Right atrium auricular region (tissue), 2 donors: ENCODE measurements at places on chromosomes 16 and 17. TPM values are rescaled to one million over a fixed set of nuclear protein-coding genes. Genes with fewer than 3 reads are reported as not detected.

GRCh38 chr16:25012525-25012991, 2.6 kb downstream of the ARHGAP17 start:
- peak overlapping the region; percentile 93 for H3K27ac ChIP-seq
- H3K36me3 ChIP-seq, result no peaks in the 10 kb centered on the region
- no peak for DNase-seq
- H3K4me3 ChIP-seq, result no peak overlapping the region

GRCh38 chr17:30151471-30151870, 34.9 kb downstream of the NSRP1 start:
- H3K4me3 ChIP-seq, result no peak overlapping the region
- no peaks in the 10 kb centered on the region for H3K27me3 ChIP-seq
- no peaks in the 10 kb centered on the region for H3K4me1 ChIP-seq
- H3K36me3 ChIP-seq, result no peaks in the 10 kb centered on the region
- H3K27ac ChIP-seq, result no peak overlapping the region

The KRT39 gene
- total RNA-seq, result not detected

- no peak for DNase-seq
- H3K4me3 ChIP-seq, result no peak overlapping the region
- H3K27ac ChIP-seq, result no peak overlapping the region
- peaks cover 13% of the 10 kb centered on the region for H3K4me1 ChIP-seq
- peaks cover 80% of the 10 kb centered on the region for H3K36me3 ChIP-seq
These were observed 11.4 kb upstream of the MC1R start for GRCh38 chr16:89907055-89907814.

DNA sequence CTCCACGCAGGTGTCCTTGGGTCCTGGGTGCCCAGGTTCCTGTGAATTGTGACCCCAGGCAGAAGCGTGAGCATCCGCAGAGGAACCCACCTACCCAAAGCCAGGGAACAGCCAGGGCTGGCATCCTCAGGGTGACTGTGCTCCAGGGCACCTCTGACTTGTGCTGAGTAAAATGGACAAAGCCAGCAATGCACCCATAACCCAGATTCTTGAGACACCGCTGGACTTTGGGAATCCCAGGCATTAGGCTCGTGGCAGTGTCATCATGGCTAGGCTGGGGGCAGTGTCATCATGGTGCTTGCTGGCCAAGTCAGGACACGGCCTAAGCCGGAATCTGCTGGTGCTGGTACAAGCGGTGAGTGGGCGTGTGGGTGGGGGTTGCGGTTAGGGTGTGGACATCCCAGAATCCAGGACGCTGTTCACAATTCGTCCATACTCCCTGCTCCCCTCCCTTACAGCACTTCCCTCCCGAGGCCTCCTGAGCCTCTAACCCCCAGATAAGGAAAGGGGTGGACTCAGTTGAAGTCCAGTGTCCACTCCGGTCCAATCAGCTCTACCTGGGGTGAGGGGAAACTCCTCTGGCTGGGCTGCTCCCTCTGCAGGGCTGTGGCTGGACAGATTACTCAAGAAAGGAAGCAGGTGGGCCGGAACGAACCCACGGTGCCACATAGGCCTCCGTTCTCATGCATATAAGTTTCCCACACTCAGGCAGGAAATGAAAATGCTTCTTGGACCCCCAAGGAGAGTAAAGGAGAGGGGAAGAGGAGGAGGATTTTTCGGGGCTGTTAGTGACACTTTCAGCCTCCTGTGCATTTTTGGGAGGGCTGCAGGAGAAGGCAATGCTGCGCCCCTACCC, 138.9 kb downstream of the SEC14L1 start:
- no peaks in the 10 kb centered on the region for H3K27me3 ChIP-seq
- no peak overlapping the region for H3K27ac ChIP-seq
- no peaks in the 10 kb centered on the region for H3K4me1 ChIP-seq
- H3K36me3 ChIP-seq, result no peaks in the 10 kb centered on the region
- H3K4me3 ChIP-seq, result no peak overlapping the region

The IL17C gene
- total RNA-seq, result not detected

GRCh38 chr16:20803561-20804214, 2.6 kb downstream of the ERI2 start:
- H3K27ac ChIP-seq, result no peak overlapping the region
- H3K4me1 ChIP-seq, result peaks cover 16% of the 10 kb centered on the region
- peaks cover 5% of the 10 kb centered on the region for H3K36me3 ChIP-seq
- H3K27me3 ChIP-seq, result no peaks in the 10 kb centered on the region

DNA sequence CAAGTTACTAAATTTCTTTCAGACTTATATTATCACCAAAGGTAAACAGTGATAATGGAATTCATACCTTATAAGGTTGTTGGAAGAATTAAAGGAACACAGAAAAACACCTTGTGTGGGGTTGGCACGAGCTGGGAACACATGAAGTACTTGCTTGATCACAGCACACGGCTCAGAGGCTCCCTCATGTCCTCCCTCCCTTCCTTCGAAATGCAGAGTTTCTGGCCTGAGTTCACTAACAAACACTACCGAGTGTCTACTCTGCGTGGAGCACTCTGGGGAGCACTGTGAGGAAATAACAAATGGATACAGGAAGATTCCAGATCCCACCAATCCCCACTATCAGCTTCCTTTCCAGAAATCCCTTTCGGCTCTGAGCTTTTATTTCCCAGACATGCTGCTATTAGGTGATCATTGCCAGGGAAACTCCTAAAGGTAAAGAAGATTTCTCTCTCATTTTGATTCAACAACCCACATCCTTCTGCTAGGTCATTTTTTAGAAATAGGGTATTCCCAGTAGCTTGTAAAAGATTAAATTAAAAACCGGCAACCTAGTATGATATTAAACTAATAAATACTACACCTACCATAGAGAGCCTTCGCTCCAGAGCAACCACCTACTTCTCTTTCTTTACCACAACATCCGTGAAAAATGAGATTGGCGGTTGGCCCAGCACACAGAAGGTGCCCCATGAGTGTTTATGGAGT, 6.1 kb upstream of the HNF1B start:
- no peak overlapping the region for H3K27ac ChIP-seq
- DNase-seq, result no peak
- H3K4me1 ChIP-seq, result no peaks in the 10 kb centered on the region
- H3K36me3 ChIP-seq, result no peaks in the 10 kb centered on the region

GRCh38 chr17:7260651-7261378, 1.5 kb downstream of the CLDN7 start:
- no peak overlapping the region for H3K27ac ChIP-seq
- H3K36me3 ChIP-seq, result peaks cover 33% of the 10 kb centered on the region
- no peaks in the 10 kb centered on the region for H3K4me1 ChIP-seq
- peaks cover 34% of the 10 kb centered on the region for H3K27me3 ChIP-seq
- no peak for DNase-seq

- no peaks in the 10 kb centered on the region for H3K4me1 ChIP-seq
- H3K4me3 ChIP-seq, result peak overlapping the region; percentile 91
- DNase-seq, result peak; percentile 77
- no peaks in the 10 kb centered on the region for H3K27me3 ChIP-seq
- H3K27ac ChIP-seq, result peak overlapping the region; percentile 92
These were observed 1.2 kb upstream of the YPEL2 start for GRCh38 chr17:59330053-59330942.

GRCh38 chr16:78583441-78583840, 484.0 kb downstream of the WWOX start:
- no peak overlapping the region for H3K27ac ChIP-seq
- H3K36me3 ChIP-seq, result no peaks in the 10 kb centered on the region
- DNase-seq, result no peak
- no peaks in the 10 kb centered on the region for H3K27me3 ChIP-seq

GRCh38 chr16:1469693-1470201, 5.1 kb downstream of the CLCN7 start:
- H3K4me1 ChIP-seq, result no peaks in the 10 kb centered on the region
- no peaks in the 10 kb centered on the region for H3K36me3 ChIP-seq
- no peaks in the 10 kb centered on the region for H3K27me3 ChIP-seq
- DNase-seq, result no peak
- no peak overlapping the region for H3K27ac ChIP-seq

DNA sequence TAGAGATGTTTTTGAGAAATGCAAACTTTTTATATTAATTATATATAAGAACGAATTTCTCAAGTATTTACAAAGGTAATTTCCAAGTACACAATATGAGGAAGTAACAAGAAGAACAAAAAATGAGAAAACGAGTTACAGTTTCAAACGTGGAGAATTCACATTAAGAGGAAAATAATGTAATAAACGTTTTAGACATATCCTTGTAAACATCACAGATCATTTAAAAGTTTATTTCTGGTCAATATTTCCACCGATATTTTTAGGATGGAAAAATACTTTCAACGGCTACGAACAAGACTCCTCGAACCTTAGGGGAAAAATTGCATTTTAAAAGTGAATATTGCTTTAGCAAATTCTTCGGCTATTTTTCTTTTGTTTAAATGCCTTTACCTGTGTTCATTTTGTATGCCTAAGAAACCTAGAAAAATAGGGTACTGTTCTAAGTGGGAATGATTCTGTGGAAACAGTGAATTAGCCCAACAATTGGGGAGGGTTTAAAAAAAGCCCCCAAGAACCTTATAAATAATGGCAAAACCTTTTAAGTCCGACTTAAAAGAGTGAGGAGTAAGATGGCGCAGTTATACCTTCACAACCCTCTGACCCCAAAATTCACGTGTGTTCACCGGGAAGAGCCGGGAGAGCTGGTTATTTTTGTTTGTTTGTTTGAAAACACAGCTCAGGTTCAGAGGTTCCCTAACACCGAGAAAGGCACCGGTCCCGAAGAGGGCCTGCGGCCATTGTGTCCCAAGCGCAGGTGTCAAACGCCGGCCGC, 3.3 kb downstream of the HNF1B start:
- peak overlapping the region; percentile 35 for H3K4me3 ChIP-seq
- no peak for DNase-seq
- H3K36me3 ChIP-seq, result no peaks in the 10 kb centered on the region
- H3K27me3 ChIP-seq, result peaks cover 70% of the 10 kb centered on the region
- no peak overlapping the region for H3K27ac ChIP-seq

DNA sequence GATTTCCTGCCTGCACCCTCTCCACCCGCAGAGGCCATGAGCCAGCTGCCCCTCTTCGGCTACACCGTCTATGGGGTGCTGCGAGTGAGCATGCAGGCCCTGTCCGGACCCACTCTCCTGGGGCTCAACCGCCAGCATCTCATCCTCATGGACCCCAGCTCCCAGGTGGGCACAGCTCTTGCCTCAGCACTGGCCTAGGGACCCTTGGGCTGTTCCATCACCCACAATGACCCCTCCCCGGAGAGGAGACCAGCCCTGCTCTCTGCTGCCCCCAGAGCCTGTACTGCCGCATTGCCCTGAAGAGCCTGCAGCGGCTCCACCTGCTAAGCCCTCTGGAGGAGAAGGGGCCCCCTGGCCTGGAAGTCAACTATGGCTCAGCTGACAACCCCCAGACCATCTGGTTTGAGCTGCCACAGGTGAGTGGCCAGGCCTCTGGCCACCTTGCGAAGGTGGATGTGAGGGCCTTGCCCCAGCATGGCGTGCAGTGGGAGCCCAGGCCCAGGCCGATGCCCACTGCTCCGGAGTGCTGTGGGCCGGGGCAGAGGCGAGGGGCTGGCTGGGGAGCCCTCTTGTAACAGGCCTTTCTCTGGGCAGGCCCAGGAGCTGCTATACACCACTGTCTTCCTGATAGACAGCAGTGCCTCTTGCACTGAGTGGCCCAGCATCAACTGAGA, 7.3 kb upstream of the SMIM5 start:
- H3K4me1 ChIP-seq, result no peaks in the 10 kb centered on the region
- H3K27me3 ChIP-seq, result no peaks in the 10 kb centered on the region
- peaks cover 31% of the 10 kb centered on the region for H3K36me3 ChIP-seq
- no peak overlapping the region for H3K27ac ChIP-seq
- no peak overlapping the region for H3K4me3 ChIP-seq
- DNase-seq, result no peak

DNA sequence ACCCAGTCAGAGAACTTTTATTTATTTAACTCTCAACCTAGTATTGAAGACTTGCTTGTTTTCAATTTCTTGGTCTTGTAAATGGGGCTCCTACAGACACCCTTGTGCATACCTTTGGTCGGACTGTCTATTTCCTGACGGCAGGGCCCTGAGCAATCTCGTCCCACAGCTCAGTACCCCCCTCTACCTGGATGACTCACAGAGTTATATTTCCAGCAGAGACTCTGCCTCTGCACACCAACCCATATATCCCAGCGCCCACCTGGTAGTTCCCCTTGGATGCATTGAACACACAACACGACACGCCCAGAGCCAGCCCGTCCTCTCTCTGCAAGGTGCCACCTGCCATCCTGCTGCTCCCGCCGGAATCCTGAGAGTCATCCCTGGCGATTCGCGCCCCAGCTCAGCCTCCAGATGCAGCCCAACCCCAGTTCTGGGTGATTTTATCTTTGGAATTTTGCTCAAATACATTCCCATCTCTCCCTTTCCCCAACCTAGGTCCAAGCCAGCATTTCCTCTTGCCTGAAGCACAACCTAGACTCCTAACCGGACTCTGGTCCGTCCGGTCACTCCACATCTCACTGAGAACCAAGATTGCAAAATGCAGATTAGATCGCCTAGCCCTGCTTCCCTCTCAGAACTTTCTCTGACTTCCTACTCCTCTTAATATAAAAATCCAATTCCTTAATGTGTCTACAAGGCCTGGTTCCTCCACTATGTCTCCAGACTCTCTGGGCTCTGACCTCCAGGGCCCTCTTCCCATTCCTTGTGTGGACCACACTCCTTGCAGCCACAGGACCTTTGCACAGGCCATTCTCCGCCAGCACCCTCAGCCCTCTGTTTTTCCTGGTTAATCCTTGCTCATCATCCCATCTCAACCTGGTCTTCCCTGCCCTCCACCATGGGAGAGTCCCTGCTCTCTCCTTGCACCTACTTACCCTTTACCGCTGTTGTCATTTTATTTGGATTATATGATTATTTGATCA, 129.2 kb downstream of the SEC14L1 start:
- no peak overlapping the region for H3K27ac ChIP-seq
- no peaks in the 10 kb centered on the region for H3K4me1 ChIP-seq
- H3K36me3 ChIP-seq, result no peaks in the 10 kb centered on the region
- no peak overlapping the region for H3K4me3 ChIP-seq
- no peak for DNase-seq
- H3K27me3 ChIP-seq, result no peaks in the 10 kb centered on the region

GRCh38 chr17:44775838-44776621, 17.2 kb downstream of the ADAM11 start:
- peak overlapping the region; percentile 35 for H3K27ac ChIP-seq
- no peak for DNase-seq
- no peaks in the 10 kb centered on the region for H3K27me3 ChIP-seq
